ENCODE measurements at places on chromosomes 4 and X. TPM values are rescaled to one million over a fixed set of nuclear protein-coding genes. Genes with fewer than 3 reads are reported as not detected.

DNA sequence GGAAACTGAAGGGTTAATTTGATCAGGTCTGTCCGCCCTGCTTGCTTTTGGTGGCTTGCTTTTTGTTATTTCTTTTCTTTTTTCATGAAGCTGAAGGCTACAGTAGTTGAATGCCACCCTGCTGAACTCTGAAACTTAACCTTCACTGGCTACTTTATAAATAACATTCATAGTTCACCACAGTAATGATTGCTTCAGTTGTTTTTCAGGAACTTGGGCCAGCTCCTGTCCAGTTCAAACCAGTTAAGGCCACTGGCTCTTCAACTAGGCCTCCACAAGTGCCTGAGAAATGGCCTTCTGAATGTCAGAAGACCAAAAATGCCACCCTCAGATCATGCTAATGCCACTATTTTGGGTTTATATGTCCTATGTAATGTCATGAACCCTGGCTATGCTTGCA, 7.7 kb upstream of the ASB9 start:
- no peak for DNase-seq

GRCh38 chr4:127416115-127416514, 216.6 kb upstream of the INTU start:
- DNase-seq: no peak

GRCh38 chr4:80183250-80184052, 13.9 kb upstream of the PRDM8 start:
- no peak for DNase-seq

GRCh38 chr4:188550296-188550695, 411.1 kb downstream of the TRIML1 start:
- no peak for DNase-seq

DNA sequence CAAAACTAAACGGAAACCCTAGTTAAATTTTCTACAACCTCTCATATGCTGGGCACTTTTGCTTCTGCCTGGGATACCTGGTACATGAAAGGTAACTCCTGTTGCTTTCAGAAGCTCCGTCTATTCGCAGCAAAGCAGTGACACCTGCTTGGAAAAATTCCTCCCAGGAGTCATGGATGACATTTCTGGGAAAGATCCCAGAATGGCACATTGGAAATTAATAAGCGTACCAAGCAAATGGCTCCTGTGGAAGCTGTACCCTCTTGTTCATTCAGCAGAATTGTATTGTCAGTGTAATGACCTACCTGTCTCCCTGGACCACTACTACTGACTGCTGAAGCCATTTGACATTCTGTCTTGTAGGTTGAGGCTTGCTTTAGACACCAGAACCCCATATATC, 349.7 kb upstream of the NOCT start:
- DNase-seq: no peak

DNA sequence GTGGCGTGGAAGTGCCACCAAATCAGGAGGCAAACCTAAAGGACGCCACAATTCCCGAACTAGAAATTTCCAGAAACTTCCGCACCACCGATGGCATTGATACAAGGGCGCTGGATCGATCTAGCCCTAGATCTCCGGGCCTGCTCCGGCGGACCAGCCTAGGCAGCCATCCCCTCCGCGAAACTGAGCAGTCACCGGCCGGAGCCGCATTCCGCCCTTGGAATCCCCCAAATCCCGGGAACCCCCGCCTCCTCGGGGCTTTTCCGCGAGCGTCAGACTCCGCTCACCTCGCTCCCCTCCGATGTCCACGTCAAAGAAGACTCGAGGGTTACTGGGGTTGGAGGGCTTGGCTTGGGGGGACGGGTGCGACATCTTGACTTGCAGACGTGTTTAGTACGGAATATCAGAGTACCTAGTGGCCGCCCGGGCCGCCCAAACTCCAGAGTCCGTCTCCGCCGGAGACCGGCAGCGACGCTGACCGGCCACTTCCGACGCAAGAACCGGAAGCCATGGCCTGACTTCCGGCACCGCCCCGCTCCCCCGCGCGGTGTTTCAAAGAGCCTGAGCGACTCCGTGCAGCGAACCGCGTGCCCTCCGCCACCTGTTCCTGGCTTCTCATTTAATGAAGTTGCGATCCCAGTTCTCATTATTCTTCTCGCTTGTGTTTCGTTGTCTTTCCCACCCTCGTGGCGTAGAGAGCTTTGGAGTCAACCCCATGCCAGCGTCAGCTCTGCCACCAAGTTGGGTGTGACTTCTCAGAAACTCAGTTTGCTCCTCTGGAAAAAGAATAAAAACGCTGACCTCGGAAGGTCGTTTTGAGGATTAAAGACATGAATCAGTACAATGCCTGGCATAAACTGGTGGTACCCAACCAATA, at the start of gene PPID:
Gene PPID (minus strand): TSS at position 480 of the 877 bp plus-strand sequence. CDS start 108 bp downstream, at position 372.
- peak; percentile 71 for DNase-seq

DNA sequence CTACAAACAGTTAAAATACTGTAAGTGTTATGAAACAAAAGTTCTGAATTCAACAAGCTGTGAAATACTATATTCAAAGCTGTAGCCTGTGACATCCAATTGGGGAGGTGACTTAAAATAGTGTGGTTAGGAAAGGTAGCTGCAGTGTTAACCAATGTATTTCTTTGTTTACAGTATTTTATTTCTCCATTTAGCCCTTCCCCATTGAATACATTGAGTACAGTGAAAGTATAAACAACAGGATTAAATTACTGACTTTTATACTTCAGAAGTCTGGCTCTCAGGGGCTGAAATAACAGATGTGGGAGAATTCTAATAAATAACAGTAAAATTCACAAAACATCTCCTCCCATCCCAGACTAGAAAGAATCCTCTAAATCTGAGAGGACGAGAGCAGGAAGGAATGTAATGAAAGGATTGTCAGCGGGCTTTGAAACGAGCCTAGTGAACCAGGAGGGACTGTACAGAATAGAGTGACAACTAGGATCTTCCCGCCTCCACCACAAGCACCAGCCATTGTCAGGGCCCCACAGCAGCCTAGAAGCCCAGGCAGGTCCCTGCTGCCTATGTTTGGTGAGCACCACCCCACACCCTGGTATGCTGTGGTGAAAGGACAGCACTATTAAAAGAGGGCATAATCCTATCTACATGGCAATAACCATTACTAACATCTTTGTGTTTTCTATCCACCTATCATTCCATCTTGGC, 73.7 kb downstream of the SPCS3 start:
- DNase-seq: no peak

GRCh38 chr4:45036677-45037076, 310.3 kb upstream of the GNPDA2 start:
- no peak for DNase-seq

- no peak for DNase-seq
These were observed 3.6 kb upstream of the AFP start for GRCh38 chr4:73432169-73433000.

GRCh38 chrX:107736781-107737531, 38.6 kb downstream of the TSC22D3 start:
- DNase-seq: no peak

DNA sequence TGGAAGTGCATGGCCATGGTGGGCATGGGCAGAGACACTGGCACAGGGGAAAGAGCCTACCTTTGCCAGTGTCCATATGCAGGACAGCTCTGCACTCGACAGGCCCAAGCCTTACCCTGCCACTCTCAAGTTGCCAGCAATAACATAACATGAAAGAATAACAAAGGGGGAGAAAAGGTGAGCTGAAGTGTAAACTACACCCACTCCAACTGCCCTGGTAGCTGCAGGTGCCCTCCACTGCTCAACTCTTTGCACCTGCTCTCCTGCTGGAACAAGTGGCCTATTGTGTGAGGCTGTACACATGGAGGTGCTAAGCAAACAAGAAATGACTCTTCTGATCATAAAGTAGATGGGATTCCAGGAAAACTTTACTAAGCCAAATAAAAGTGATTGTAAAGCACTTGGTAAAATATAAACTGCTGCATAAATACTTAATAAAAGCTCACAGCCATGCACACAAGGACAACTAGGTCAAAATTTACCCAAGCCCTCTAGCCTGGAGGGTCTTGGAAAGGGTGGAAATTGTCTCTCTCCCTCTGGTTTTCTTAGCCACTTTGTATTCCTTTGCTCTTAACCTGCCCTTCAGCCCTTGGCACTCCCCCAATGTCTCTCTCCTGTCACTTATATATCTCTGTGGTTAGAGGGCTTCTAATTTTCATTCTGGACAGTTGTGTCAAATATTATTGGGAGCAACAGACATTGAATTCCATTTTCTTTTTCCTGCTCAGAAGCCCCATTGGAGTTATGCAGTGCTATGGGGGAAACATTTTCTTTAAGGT, 261.2 kb upstream of the GPC4 start:
- no peak for DNase-seq

GRCh38 chr4:177093964-177094363, 215.7 kb upstream of the NEIL3 start:
- no peak for DNase-seq

DNA sequence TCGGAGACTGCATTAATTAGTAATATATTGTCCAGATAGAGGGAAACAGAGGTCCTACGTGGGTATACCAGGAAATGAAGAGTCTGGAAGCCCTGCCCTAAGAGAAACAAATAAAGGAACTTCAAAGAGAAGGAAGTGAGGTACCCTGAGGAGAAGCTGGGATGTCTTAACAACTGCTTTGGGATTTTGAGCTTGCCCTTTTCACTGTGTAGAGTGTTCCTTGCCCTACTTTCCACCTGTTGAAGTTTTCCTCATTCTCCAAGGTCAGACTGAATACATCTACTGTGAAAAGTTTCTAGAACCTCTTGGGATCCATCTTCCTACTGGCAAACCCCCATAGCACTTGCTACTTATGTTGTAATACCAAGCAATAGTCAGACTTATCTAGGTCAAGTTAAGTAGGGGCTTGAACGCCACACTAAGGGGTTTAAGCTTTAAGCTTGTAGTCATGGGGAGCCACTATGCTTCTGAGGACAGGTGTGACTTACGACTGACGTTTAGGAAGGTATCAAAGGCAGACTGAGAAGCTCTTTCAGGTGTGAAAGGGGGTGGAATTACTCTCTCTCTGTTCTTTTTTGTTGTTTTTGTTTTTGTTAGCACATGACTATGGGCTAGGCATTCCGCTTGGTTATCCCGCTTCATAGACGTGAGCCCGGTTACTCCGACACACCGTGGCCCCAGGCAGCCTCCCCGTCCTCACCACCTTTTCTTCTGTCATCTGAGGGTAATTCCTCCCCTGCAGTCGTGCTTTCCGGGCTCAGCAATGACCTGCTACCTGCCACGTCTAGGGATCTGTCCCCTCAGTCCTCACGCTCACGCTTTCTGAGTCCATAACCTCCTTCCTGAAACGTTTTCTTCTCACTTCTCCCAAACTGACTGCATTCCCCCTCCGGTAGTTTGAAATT, 959 bp upstream of the REST start:
- DNase-seq: no peak

DNA sequence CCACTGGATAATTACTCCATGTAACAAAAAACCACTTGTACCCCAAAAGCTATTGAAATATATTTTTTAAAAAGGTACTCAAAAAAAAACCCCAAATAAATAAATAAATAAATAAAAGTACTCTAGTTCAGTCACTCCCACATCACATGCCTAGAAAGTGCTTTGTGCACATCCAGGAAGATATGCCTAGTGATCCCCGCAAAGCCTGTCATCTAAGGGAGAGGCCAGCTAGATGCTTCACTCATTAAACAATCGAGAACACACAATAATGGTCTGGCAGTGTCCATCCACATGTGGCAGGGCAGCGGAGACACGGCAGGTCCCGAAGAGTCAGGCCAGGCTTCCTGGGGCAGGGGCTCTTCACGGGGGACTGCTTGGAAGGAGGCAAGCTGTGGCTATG, 47.6 kb downstream of the RAB33B start:
- no peak for DNase-seq

- DNase-seq: no peak
These were observed 62.1 kb upstream of the LANCL3 start for GRCh38 chrX:37509349-37509748.

DNA sequence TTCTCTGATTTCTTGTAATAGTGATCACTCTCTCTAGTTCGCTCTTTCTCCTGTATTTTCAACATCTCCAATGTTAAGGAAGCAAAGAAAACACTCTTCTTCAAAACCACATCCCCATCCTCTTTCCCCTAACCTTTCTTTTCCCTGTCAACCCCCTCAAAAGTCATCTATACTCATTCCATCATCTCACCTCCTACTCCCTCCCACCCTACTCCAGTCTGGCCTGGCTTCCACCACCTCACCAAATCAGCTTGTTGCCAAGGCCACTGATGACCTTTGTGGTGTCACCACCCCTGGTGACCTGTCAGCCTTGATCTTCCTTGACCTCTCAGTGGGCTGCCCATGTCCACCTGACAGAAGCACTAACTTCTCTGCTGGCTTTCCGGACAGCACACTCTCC, 2.3 kb downstream of the FAM3A start:
- DNase-seq: no peak

- no peak for DNase-seq
These were observed 62.5 kb downstream of the CD40LG start for GRCh38 chrX:136710325-136710951.

DNA sequence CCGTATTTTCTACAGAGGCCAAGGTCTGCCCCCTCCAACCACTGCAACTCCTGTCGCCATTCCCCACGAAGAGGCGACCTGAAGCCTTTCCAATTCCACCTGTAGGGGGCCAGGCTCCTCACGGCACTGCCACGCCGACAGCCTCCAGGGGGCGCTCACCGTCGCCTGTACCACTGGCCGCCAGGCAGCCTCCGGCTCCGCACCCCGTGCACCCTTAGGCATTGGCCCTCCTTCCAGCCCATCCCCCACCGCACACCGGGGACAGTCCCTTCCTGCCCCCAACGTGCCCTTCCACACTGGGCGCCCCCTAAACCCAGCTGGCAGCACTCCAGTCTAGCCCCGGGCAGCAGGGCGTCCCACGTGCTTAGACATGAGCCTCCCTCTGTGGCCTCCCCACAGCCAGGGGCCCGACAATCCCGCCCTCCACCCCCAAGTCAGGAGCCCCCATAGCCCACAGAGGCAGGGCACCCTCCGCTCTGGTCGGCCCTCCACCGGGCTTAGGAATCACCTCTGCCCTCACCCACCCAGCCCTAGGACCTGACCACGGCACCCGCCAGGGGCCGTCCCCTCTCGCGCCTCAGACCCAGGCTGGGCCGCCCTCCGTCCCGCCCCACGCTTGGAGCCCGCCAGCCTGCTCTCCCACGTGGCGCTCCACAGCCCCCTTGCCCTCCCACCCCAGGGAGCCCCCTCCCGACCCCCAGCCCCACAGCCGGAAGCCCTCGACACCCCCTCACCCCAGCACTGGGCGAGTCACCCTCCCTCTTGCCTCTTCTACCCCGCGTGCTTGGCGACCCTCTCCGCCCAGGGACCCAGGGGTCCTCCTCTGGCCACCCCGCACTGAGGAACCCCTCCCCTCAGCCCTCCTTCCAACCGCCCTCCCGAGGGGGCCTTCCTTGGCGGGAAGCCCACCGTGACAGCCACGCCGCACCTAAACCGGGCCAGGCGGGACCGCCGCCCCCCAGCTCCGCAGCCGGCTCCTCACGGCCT, 711 bp downstream of the PNMA6E start:
- peak; percentile 41 for DNase-seq

DNA sequence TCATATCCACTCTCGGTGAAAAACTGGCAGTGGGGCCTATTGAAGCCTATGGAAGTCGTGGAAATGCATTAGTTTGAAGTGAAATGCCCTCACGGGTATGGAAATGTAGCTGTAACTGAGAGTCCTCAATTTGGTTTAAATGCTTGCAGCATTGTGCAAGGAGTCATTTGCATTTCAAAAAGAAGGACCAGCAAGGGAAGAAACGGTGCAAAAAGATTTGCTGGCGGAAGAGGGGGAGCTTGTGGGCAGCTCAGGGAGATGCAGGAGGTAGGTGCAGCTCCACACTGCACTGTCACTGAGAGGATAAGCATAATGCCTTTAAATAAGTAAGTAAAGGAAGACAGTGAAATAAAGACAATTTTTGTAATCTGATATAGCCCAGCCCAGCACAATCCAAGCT, 400.4 kb upstream of the DIPK2B start:
- DNase-seq: no peak

The RNF128 gene
- total RNA-seq: not detected

The COX18 gene
- 11.1 TPM for total RNA-seq

The FAT1 gene
- 0.20 TPM for total RNA-seq

The AVPR2 gene
- total RNA-seq: not detected

The UGT2B17 gene
- total RNA-seq: not detected

The CLCN5 gene
- total RNA-seq: 2.8 TPM
